ENCODE measurements at places on chromosomes 11 and 22.

- no peak for DNase-seq
Measured at GRCh38 chr11:35138943-35139721, at the start of gene CD44. Gene CD44 (plus strand): TSS chr11:35139171. CDS start chr11:35139304, 133 bp downstream.

GRCh38 chr11:17865765-17866428, 131.3 kb downstream of the KCNC1 start:
- DNase-seq, result no peak

DNA sequence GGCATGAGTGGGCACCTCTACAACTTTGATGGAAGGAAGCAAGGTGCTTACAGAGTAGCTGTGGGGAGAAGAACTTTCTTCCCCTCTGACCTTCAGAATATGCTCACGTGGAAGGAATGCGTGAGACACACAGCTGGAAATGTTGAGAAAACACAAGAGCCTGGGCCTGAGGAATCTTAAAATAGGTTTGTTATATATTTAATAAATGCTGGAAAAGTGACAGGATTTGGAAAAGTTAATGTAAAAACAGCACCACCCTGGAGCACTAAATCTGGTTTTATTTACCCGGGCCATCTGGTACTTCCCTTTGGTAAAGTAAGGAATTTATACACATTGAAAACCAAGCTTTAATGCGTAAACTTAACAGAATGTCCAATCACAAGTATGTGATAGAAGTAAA, 14.0 kb upstream of the AMPD3 start:
- DNase-seq, result no peak

GRCh38 chr22:39299829-39300178, 19.6 kb downstream of the RPL3 start:
- DNase-seq, result no peak

GRCh38 chr11:33377412-33378370, 120.5 kb downstream of the HIPK3 start:
- no peak for DNase-seq

- no peak for DNase-seq
Measured at GRCh38 chr22:17779286-17780115, 5.2 kb upstream of the BID start.

- DNase-seq, result no peak
Measured at GRCh38 chr11:128052912-128053641, 534.3 kb downstream of the ETS1 start.

GRCh38 chr22:37316875-37317371, 34.6 kb downstream of the CYTH4 start:
- no peak for DNase-seq

DNA sequence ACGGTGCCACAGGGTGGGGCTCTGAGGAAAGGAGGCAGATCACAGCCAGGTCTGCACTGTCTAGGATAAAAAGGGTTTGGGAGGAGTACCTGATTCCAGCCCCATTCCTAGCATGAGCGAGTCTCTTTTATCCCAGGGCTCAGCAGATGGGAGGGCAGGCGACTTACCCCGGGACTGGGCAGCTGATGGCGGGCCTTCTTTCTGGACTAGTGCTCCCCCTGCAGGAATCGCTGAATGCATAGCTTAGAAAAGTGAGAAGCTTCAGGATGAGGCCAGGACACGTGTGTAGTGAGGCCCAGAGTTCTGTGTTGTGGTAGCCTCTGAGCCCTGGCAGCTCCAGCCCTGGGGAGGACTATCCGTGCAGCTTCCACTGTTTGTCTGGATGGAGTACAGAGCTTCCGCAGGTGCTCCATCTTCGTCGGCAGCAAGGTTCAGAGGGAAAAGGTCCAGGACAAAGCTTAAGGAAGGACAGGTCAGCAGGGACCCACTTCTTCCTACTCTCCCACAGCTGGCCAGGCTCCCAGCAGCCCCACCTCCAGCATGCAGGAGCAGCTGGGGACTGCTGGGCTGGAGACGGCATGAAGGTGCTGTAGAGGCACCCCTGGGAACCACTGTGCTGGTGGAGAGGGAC, 30.4 kb downstream of the COMMD9 start:
- no peak for DNase-seq

- no peak for DNase-seq
Measured at GRCh38 chr11:31987118-31988005, 103.5 kb upstream of the RCN1 start.

DNA sequence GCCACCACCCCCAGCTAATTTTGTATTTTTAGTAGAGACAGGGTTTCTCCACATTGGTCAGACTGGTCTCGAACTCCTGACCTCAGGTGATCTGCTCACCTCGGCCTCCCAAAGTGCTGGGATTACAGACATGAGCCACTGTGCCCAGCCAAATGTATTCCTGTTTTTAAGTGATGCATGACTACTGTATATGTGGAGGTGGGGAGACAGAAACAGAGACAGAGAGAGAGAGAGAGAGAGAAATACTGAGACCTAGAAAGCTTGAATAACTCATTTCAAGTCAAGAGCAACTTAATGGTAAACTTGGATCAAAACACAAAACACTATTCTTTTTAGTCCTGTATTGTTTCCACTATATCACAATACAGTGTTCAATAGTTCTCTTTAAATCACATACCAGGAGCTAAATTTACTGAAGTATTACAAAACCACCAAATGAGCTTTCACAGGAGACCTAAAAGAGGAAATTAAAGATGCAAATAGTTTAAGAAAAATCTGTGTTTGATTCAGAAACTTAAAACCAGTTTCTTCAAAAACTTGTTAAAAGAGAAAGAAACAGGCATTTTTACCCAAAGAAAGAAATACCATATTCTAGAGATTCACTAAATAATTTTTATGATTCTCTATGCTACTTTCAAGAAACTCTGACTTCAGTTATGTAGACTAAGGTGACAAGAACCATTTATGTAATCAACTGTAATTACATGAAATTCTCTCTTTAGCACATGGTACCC, 188.7 kb downstream of the ETS1 start:
- DNase-seq, result no peak

- no peak for DNase-seq
Measured at GRCh38 chr11:121932646-121933185, 183.3 kb downstream of the BLID start.

- no peak for DNase-seq
Measured at GRCh38 chr11:115390441-115390840, 113.8 kb downstream of the CADM1 start.

DNA sequence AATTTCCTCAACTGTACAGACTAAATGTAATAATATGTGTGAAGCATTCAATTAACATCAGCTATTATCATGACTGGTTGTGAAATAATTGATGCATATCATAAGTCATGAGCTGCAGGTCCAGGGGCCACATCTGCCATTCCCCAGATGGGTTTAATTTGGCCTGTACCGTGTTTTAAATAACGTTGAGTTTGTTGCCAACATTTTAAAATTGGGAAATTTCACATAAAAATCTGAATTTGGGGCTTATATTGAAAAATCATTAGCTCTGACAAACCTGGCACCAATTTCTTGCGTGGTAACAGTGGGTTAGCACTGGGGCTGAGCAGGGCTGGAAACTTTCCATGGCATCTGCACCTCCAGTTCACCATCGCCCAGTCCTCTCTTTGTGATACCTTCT, 193.9 kb downstream of the SNX19 start:
- DNase-seq, result no peak

Measured in cortex of kidney (tissue), 1 donor.